CD4-positive, alpha-beta T cell treated with Interleukin-10 for 1 hour (primary cell): ENCODE measurements at places on chromosomes 2 and 18.

DNA sequence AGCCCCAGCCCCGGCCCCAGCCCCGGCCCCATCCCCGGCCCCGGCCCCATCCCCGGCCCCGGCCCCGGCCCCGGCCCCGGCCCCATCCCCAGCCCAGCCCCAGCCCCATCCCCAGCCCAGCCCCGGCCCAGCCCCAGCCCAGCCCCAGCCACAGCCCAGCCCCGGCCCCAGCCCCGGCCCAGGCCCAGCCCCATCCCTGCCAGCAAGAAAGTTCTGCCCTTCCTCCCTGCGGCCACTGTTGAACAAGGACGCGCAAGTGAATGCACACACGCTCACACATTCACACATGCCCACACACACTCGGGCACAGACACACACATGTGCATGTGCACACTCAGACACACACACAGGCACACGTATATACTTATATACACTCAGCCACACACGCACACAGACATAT is 287.0 kb downstream of the NDUFA10 start:
- DNase-seq: no peak

DNA sequence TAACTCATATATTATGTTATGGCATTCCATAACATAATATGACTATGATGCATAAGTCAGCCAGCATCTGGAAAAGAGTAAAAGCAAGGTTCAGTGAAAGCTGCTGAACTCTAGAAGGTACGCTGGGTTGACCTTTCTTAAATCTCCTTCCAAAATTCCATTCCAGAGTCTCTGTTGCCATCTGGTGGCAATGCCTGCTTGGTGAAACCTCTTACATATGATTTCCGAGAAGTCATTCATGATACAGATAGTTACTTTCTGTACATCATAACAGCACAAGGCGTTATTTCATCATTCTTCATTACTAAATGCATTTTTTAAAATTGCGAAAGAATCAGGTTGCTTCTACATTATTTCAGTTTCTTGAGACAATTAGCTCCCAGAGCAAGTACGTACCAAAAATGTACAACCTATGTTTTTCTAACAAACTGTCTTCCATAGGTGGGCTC is 7.0 kb upstream of the EPG5 start:
- peak; percentile 84 for DNase-seq

- DNase-seq: no peak
These were observed 486.0 kb downstream of the ERBB4 start for GRCh38 chr2:212052412-212053159.

GRCh38 chr2:132671151-132671835 is 1.3 kb upstream of the LYPD1 start:
- DNase-seq: no peak

DNA sequence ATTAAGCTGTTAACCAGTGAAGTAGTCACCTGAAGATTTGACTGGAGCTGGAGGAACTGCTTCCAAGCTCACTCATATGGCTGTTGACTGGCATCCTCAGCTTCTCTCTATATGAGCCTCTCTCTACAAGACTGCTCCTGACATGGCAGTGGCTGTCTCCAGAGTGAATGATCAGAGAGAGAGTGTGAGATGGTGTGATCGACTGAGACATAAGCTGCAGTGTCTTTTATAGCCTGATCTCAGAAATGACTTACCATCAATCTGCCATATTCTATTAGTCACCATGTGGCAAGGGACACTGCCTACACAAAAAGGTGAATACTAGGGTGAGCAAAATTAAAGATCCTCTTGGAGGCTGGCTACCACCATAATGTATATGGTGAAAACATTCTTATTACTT is 7.8 kb upstream of the RBMS1 start:
- no peak for DNase-seq

- DNase-seq: no peak
These were observed 305.0 kb downstream of the PTH2R start for GRCh38 chr2:208711598-208711997.

- no peak for DNase-seq
These were observed 230.7 kb downstream of the AFF3 start for GRCh38 chr2:99911736-99912135.

DNA sequence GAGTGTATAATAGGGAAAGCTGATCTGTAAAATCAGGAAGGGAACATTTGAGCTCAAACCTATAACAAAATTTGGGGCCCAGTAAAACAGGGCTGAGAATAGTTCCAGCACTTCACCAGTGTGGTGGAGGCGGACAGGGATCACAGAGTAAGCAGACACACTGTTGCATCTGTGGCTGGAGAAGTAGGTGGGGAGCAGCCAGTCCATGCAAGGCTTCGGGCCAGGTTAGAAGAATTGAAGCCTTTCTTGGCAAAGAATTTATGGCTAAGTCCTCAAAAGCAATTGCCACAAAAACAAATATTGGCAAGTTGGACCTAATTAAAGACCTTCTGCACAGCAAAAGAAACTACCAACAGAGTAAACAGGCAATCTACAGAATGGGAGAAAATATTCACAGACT is 93.8 kb upstream of the ZBTB14 start:
- no peak for DNase-seq

DNA sequence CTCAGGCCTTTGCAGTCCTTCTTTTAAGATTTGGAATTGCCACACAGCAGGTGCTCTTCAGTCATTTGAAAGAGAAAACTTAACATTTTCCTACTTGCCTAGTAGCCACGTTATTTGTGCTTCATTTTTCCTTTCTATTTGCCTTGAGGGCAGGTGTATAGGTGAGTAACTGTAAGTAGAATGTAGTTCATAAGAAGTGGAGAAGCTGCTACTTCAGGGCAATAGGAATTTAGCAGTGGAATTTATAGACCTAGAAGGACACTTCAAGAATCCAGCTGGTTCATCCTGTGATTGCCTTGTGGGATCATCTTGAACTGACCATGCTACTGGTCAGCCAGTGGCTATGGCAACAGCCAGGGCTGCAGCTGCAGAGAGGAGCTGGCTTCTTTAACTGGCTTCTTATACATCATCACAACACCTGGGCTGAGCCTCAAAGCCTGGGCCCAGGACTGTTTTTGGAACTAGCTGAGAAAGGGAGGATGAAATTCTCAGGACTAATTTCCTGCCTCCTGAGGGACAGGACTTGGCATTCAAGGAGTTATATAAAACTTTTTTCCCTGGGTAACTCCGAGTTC is 5.1 kb upstream of the LANCL1 start:
- DNase-seq: no peak

DNA sequence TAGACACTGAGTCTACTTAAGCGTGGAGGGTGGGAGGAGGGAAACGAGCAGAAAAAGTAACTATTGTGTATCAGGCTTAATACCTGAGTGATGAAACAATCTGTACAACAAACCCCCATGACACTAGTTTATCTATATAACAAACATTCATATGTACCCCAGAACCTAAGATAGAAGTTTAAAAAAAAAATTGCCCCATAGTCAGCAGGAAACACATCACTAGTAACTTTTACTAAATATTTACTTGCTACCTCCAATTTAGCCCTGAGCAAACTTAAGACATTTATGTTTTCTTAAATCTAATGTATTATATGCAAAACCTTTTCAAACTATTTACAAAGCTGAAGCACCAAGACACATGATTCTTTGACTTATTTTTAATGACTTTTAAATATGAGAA is 5.6 kb downstream of the REV1 start:
- no peak for DNase-seq

DNA sequence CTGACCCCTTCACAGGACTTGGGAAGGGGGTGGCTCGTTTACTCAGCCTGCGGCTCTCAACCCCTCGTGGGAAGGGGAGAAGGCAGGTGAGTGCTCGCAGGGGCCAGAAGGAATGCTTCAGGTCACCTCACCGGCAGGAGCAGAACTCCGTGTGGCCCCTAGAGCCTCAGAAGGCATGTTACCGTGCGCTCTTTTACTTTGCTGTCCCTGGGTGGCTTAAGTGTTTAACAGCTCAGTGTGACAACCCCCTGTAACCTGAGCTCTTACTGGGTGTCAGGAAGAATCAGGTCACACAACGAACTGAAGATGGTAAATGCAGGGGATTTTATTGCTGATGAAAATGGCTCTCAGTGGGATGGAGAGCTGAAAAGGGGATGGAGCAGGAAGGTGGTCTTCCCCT is 1235.4 kb downstream of the LRP1B start:
- no peak for DNase-seq

GRCh38 chr2:118689456-118689855 is 158.0 kb downstream of the EN1 start:
- no peak for DNase-seq

- DNase-seq: no peak
These were observed 53.3 kb downstream of the KCTD18 start for GRCh38 chr2:200456567-200456966.

DNA sequence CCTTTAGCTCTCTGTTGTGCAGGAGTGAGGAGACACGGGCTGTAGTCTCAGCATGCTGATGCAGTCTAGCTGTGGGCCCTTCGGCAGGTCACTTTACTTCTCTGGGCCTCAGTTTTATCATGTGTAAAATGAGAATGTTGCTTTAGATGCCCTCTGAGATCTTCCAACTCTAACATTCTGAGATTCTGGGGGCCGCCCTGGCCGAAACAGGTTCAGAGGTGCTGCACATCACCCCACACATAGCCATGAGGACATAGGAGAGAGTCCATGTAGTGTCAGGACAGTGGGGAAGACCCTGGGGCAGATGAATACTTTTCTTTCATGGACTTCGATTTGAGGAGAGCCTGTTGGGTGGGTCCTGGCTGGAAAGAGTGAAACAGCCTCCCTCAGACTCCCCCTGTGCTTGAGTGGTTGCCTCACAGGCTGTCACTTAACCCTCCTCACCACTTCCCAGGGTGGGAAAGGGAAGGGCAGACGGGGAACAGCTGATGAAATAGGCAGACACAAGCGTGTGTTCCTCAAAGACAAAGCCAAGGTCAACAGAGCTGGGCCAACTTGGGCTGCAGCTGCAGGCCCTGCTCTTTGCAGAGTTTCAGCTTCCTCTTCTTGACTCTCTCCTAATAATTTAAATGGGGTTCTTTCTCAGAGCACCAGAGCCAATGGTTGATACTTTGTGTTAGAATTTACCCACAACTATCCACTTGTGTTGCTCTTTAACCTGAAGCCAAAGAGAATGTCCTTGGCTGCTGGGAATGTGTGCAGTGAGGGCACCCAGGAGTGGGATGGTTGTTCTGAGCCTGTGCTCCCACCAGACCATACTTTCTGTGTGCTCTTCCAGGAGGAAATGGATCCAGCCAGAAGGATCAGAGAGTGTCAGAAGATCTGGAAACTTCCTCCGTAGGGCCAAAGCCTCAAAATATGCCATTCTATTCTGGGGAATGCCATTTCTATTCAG is 14.7 kb upstream of the MRPL33 start:
- DNase-seq: no peak

- DNase-seq: no peak
These were observed 11.1 kb downstream of the HS6ST1 start for GRCh38 chr2:128307595-128307994.

DNA sequence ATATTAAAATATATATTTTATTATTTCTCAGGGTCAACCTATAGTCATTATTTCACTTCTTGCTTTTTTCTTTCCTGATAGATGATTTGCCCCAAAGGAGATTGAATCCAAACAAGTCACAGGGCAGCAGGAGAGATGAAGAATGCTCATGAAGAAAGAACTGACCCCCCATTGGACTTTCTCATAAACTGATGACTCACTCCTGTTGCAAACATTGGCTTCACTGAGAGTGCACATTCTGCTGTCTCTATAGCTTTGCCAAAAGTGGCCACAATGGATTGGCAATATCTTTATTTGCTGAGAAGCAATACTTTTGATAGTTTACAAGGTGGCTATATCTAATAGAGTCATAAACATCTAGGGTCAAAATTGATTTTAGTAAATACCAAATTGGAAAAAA is 55.9 kb upstream of the ZNF385B start:
- DNase-seq: no peak

DNA sequence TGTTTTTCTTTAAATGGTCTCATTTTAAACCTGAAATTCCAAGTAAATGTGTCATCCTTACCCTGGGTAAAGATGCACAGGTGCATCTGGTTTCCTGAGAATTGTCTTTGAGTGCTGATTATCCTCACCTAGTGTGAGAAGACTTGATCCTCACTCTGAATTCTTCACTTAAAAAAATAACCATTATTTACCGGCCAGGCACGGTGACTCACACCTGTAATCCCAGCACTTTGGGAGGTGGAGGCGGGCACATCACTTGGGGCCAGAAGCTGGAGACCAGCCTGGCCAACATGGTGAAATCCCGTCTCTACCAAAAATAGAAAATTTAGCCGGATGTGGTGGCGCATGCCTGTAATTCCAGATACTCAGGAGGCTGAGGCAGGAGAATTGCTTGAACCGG is 9.9 kb upstream of the WNT6 start:
- no peak for DNase-seq

GRCh38 chr2:54500404-54501205 is 44.5 kb downstream of the SPTBN1 start:
- no peak for DNase-seq

- DNase-seq: no peak
These were observed 58.3 kb downstream of the HPCAL1 start for GRCh38 chr2:10360850-10361588.

- DNase-seq: no peak
These were observed 170.5 kb downstream of the CDH20 start for GRCh38 chr18:61503688-61504087.

- DNase-seq: no peak
These were observed 717 bp downstream of the IHH start for GRCh38 chr2:219059725-219060682.

GRCh38 chr2:238774980-238775509 is 72.8 kb upstream of the TWIST2 start:
- DNase-seq: no peak

- DNase-seq: no peak
These were observed 13.5 kb downstream of the ZBTB7C start for GRCh38 chr18:48395646-48396045.

DNA sequence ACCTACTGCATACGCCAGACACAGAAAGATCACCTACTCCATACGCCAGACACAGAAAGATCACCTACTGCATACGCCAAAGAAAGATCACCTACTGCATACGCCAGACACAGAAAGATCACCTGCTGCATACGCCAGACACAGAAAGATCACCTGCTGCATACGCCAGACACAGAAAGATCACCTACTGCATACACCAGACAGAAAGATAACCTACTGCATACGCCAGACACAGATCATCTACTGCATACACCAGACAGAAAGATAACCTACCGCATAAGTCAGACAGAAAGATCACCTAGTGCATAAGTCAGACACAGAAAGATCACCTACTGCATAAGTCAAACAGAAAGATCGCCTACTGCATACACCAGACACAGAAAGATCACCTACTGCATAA is 25.8 kb downstream of the COA5 start:
- no peak for DNase-seq

DNA sequence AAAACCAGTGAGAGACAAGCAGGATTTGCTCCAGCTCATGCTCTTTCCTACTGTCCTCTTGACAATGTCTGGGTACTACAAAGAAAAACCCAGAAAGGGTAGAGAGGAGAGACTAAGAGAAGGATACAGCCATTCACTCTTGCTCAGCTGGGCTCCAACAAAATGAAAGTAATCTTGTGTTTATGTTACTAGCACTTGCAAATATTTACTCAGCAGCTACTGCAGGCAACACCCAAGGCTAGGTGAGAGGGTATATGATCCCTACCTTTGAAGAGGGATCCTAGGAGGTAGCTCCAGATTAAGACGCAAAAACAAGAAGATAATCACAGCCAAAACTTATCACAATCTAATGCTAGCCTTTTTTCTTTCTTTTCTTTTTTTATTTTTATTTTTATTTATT is 329.6 kb upstream of the ACVR2A start:
- DNase-seq: no peak
